ENCODE measurements at places on chromosomes 7 and 10. TPM values are rescaled to one million over a fixed set of nuclear protein-coding genes. Genes with fewer than 3 reads are reported as not detected.

The NUTM2E gene
- not detected for total RNA-seq

The FAM180A gene
- 5.0 TPM for total RNA-seq

The ADCYAP1R1 gene
- total RNA-seq = 10.5 TPM

The TMEM213 gene
- not detected for total RNA-seq

The LRRC4 gene
- total RNA-seq = 11.1 TPM

The IL6 gene
- not detected for total RNA-seq

The TRIM74 gene
- total RNA-seq = not detected

The ADAP1 gene
- total RNA-seq = 6.8 TPM

The TMEM140 gene
- total RNA-seq = 9.5 TPM

The UTF1 gene
- not detected for total RNA-seq

The TMEM178B gene
- 1.4 TPM for total RNA-seq

The CDK6 gene
- 15.6 TPM for total RNA-seq

The INA gene
- 1.3 TPM for total RNA-seq

The MYL10 gene
- not detected for total RNA-seq

The FAM237B gene
- total RNA-seq = not detected

The CHAT gene
- total RNA-seq = not detected

The ITGB8 gene
- 30.5 TPM for total RNA-seq

The XPNPEP1 gene
- 53.2 TPM for total RNA-seq

The EBLN1 gene
- not detected for total RNA-seq

The CLDN4 gene
- total RNA-seq = 436 TPM

The ERV3-1 gene
- total RNA-seq = 30.9 TPM

The TMEM184A gene
- 138 TPM for total RNA-seq

The SNX13 gene
- total RNA-seq = 39.9 TPM

The BMPER gene
- 0.76 TPM for total RNA-seq

The EVX1 gene
- not detected for total RNA-seq

The SNX8 gene
- 4.7 TPM for total RNA-seq

The FZD8 gene
- total RNA-seq = 1.7 TPM

The VAX1 gene
- total RNA-seq = not detected

The ABCB4 gene
- total RNA-seq = not detected

The FXYD4 gene
- not detected for total RNA-seq

The CRYGN gene
- total RNA-seq = 0.19 TPM

Measured in esophagus squamous epithelium (tissue), 5 donors.